ENCODE measurements at places on chromosomes 5 and 9. TPM values are rescaled to one million over a fixed set of nuclear protein-coding genes. Genes with fewer than 3 reads are reported as not detected.

- DNase-seq, result no peak
Observed at GRCh38 chr5:40410231-40410861, 269.4 kb upstream of the PTGER4 start.

RNF183 gene
- 7.1 TPM for total RNA-seq

DNA sequence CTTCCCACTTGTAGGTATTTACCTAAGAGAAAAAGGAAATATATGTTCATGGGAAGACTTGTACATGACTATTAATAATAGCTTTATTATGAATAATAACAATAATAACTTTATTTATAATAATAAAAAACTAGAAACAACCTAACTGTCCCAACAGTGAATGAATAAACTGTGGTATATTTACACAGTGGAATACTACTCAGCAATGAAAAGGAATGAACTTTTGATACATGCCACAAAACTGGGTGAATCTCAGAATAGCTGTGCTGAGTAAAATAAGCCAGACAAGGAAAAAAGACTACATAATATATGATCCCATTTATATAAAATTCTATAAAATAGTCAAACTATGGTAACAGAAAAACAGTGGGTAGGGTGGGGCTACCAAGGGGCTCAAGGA is 88.7 kb downstream of the SCAMP1 start:
- no peak for DNase-seq

GRCh38 chr9:36948051-36948450 is 86.0 kb downstream of the PAX5 start:
- no peak for DNase-seq

DNA sequence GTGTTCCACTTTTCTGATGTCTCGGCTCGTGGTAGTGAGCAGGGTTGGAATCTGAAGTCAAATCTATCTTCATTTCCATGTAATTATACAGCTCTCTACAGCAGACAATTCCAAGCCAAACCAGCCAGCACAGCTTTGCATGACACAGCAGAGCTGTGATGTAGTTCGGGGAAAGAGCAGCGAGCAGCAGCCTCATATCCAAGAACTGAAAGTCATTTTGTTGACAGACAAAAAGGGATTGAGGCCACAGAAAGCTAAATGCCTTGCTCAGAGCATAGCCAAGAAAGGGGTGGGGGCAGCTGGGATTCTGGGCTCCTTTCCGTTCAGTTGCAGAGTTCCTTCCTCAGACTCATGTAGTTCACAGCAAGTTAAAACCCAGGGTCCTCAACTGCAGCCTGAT is 32.1 kb downstream of the LCP2 start:
- DNase-seq, result no peak

GRCh38 chr9:13020146-13021040 is 245.6 kb downstream of the LURAP1L start:
- no peak for DNase-seq

GRCh38 chr5:165321912-165322311 is 1816.5 kb downstream of the MAT2B start:
- DNase-seq, result no peak

TLX3 gene
- total RNA-seq, result not detected

DNA sequence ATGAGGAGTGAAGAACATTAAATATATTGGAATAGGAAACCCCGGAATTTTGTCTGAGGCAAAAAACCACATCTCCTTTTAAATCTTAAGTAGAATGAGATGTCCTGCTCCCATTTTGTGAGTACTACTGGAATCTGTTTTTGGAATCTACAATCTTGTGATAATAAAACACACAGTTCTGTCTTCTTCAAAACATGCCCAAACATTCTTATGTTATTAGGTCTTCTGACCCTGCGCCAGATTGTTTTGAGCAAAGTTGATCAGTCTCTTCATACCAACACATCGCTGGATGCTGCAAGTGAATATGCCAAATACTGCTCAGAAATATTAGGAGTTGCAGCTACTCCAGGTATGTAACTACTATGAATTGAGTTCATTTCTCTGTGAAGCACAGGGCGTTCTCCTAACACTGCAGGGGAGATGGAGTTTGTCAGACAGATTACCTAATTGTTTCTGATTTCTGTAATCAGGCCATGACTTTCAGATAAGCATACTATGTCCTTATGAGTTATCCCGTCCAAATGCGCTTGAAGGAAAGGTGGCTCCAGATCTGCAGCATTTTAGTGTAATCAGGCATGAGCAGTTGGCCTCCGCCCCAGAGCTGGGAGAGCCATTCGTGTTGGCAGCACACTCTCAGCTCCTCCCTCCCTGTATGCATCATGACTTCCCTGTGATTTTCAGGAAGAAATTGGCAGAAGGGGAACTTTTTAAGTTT is 88.0 kb downstream of the NLN start:
- DNase-seq, result peak; percentile 74

DNA sequence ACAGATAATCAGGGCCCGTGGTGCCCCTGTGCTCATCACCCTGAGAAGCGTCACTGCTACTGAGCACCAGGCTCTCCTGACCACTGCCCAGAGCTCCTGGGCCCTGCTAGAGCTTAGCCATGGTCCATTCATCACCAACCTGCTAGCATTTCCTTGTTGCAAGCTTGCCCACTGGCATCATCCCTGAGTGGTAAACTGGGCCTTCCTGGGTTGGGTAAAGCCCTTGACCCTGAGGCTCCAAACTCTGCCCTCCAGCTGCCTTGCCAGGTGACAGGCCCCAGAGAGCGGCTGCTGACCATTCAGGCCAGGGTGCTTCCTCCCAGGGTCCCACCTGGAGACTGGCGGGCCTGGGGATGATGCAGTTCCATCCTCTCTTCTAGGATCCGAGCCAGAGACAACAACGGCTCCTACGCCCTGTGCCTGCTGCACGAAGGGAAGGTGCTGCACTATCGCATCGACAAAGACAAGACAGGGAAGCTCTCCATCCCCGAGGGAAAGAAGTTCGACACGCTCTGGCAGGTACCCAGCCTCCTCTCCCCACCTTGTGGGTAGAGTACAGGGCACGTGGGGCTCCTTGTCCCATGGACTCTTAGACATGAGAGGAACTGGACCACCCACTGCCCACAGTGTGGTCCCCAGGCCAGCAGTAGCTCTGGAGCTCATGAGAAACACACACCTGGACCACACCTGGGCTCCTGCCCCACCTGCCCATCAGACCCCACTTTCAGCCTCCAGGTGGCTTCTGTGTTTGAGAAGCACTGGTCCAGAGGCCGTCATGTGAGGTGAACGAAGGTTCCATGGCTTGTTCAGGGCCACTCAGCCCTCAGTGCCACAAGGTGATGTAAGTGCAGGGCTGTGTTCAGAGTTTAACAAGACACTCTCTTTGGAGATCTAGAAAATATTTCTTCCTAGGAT is 60.5 kb downstream of the SYK start:
- DNase-seq, result no peak

C9 gene
- total RNA-seq, result not detected

SLC46A2 gene
- total RNA-seq, result not detected

DNA sequence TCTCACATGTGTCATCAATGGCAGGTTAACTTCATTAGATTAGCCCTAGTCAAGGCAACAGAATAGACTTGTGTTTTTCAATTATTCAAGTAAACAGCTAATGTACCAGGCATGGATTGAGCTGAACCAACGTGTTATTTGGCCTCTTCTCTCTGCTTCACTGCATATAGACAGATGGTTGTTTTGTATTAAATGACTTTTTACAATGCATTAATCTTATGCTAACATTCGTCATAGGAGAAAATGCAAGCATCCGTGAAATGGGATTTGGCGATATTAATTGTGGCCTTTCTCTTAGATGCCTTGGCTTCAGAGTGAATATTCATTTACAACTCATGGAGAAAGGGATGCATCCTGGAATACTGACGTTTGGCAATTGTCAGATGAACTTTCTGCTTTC is 208.0 kb downstream of the KCTD16 start:
- DNase-seq, result no peak

- no peak for DNase-seq
Observed at GRCh38 chr9:113851359-113851758, 24.8 kb upstream of the ZNF618 start.

CXCL14 gene
- total RNA-seq, result not detected

CBY3 gene
- not detected for total RNA-seq

GRCh38 chr5:176341325-176342157 is 20.0 kb downstream of the KIAA1191 start:
- no peak for DNase-seq

DNA sequence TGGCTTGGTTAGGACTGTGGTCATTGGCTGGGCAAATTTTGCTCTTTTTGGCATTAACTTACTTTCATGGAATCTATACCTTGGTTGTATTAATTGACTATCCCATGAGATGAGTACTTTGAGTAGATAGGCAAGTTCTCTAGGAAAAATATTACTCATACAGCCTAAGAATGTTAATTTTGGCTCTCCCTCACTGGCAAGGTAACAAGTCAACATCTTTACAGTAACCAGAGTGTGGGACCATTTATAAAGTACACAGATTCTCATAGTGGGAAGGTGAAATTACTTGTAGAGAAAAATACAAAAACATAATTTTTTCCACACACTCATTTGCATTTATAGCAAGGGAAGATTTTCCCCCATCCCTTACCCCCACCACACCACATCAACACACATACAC is 154.6 kb upstream of the ZNF608 start:
- DNase-seq, result no peak

CD72 gene
- total RNA-seq, result 0.23 TPM

- DNase-seq, result no peak
Observed at GRCh38 chr9:27749838-27750237, 176.6 kb upstream of the C9orf72 start.

SLC34A3 gene
- not detected for total RNA-seq

- peak; percentile 46 for DNase-seq
Observed at GRCh38 chr9:37582548-37583157, 6.5 kb upstream of the FBXO10 start.

GRCh38 chr9:98383758-98384157 is 128.3 kb upstream of the TBC1D2 start:
- DNase-seq, result peak; percentile 17

PCDHA9 gene
- total RNA-seq, result not detected

- DNase-seq, result no peak
Observed at GRCh38 chr9:660227-660626, 181.3 kb upstream of the DMRT1 start.

DNA sequence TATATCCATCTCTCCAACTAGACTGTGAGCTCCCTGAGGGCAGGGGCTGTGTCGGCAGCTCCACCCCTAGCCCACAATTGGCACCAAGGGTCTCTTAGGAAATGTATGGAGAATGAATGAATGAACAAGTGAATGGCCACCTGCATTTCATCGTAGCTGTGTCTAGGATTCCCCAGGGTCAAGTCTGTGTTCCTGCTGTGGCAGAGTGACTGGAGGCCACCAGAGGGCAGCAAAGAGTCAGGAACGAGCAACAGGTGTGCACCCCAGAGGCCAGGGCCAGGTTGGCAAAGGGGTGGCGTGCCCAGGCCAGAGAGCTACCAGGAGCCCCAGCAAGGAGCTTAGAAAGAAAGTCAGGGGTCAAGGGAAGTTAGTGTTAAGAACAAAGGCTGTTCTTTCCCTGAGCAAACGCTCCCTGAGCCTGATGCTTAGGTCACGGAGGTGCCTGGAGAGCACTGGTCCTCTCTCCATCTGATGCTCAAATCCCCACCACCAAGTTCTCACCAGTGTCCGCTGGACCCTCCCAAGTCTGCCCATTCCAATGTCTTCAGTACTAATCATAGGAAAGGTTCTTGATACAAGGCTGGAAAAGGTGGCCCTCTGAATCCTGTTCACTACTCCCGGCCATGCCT is 160.7 kb downstream of the PAX5 start:
- peak; percentile 72 for DNase-seq

- DNase-seq, result no peak
Observed at GRCh38 chr5:180464603-180464970, 29.6 kb upstream of the CNOT6 start.

SPEF2 gene
- 1.3 TPM for total RNA-seq

OGN gene
- total RNA-seq, result not detected

DNA sequence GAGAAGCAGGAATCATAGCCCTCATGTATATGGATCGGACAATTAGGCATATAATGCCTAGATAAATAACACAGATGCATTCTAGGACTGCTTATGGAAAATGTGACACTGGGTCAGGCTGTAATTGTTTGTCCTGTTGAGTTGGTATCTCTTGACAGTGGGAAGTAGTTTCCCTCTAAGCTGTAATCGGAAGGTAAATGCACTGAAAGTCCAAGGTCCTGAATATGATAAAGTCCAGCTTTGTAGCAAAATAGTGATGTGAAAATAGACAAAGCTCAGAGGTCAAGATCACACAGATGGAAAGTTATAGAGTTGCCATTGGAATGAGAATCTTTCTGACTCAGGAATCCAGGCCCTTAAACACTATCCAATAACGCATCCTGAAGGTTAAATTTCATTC is 214.2 kb downstream of the GABRB2 start:
- DNase-seq, result no peak

DNA sequence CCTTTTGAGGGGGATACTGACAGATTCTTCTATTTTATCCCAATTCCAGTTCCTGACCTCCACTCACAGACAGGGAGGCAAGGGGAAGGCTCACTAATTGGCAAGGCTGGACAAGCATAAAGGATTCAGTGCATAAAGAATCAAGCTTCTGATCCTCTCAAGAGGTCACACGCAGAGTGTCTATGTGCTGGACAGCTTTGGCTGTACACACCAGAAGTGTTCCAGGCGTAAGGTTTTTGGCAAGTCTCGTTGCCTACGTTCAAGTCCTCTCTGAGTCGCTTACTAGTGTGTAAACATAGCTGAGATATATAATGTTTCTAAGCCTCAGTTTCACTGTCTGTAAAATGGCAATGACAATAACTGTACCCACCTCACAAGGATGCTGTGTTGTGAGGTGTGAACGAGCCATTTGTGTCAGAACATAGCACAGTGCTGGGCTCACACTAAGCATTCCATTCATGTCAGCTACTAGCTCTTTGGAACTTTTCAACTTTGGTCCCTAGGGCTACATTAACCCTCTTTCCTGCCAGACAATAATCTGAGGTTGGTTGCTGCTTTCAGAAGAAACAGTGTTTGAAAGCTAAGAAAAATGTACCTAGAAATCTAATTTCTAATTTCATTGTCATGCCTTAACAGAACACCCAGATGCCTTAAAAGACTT is 52.1 kb downstream of the PALM2AKAP2 start:
- no peak for DNase-seq

GRCh38 chr5:8848366-8848765 is 697.5 kb downstream of the SEMA5A start:
- no peak for DNase-seq

SLC6A7 gene
- total RNA-seq, result 0.76 TPM

BHMT gene
- total RNA-seq, result not detected

GRCh38 chr5:138583984-138584637 is 8.9 kb upstream of the HSPA9 start:
- DNase-seq, result no peak

DNA sequence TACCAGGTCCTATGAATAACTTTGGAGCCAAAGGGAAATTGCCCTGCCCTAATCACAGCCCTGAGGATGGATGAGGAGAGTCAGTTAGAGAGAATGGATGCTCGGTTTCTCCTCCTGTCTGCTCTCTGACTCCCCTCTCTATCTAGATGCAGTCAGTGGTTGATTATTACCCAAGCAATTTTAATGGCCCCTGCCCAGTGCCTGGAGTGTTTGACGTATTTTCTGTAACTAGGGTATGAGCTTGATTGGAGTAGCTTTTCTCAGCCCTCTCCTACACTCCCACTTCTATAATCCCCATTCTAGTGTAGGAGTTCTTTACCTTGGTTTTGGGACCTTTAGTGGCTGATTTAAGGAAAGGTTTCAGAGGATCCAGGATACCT is 60.4 kb downstream of the DOCK2 start:
- no peak for DNase-seq

- DNase-seq, result no peak
Observed at GRCh38 chr5:88555674-88556073, 287.0 kb upstream of the TMEM161B start.

GRCh38 chr9:134187110-134187531 is 22.8 kb upstream of the RNU6ATAC start:
- peak; percentile 37 for DNase-seq
